Stimulated activated CD4-positive, alpha-beta T cell treated with anti-CD3 and anti-CD28 coated beads, Interleukin-4, amount 100 ng/mL, for 24 hours (primary cell): ENCODE measurements at places on chromosomes 5 and 9.

DNA sequence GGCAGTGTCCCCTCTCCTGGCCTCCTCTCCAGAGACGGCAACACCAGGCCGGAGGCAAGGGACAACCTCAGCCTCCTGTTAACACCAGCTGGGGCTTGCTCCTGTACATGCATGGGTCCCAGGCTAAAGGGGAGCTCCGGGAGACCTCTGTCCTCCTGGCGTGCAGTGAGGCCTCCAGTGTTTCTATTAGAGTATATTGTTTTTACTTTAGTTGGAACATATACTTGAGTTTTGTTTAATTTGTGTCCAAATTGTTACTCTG is 12.0 kb upstream of the IRX2 start:
- no peak for DNase-seq

GRCh38 chr5:14415024-14415697 is 166.4 kb upstream of the OTULINL start:
- DNase-seq = peak; percentile 39

- DNase-seq = no peak
Observed at GRCh38 chr9:76101947-76102346, 211.5 kb downstream of the PCSK5 start.

DNA sequence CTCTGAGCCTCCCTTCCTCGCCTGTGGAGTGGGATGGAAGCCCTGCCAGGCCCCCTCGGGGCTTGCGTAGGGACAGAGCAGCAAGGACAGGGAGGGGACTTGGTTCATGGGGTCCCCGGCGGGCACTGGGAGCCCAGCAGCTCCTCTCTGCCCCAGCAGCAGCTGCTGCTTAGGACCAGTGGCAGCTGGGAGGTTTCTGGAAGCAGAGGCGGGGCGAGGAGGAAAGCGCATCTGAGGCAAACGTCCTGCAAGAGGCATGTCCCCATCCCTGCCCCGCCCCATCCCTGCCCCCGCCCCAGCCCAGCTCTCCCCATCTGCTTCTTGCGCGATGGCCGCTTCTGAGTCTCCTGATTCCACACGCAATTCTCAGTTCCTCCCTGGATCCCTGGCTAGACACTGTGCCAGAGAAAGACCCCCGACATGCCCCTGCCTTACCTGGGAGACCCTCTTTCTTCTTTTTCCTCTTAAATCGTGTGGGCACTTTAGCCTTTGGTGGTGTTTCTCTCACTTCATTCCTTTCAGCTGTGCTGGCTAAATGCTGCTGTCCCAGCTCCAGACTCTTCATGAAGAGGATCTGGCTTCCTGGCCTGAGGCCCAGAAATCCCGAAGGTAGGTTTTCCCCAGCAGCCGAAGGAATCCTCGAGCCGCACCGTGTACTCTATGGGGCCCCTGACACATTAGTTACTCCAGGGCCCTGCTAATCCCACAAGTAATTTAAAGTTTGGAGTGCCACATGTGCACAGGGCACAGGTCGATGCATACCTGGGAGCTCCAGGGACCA is 4.4 kb upstream of the OR2S2 start:
- no peak for DNase-seq

DNA sequence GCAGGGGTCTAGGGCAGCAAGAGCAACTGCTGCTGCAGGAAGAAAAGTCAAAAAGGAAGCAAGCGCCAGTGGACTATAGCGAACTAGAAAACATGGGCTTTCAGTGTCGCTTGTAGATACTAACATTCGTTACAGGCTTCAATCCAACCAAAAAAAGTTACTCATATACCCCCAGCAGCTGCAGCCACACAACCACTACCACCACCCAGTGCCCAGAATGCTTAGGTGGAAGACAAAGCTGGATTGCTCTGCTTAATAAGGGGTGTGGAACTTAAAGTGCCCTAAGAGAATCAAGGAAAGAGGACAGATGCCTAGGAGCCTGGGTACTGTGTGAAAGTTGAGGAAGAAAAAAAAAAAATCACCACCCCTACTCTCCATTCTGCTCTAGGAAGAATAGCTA is 203.6 kb downstream of the ELAVL2 start:
- no peak for DNase-seq

GRCh38 chr9:91786132-91786896 is 163.7 kb downstream of the ROR2 start:
- DNase-seq = no peak

DNA sequence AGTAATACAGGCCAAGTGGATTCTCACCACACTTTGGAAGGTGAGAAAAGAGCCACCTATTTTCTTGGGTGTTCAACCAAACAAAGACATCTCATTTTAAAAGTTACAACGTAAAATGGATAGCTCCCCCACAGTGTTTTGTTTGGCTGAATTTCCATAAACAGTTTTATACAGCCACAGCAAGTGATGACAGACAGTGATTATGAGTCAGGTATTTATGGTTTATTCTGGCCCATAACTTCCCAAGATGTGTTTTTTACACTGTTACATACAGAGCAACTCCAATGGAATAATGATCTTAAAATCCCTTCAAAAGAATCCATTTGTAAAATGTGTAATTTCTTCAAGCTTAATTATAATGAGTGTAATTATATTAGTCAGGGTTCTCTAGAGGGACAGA is 421.3 kb downstream of the TLE1 start:
- no peak for DNase-seq

- DNase-seq = no peak
Observed at GRCh38 chr9:84592918-84593317, 76.6 kb upstream of the NTRK2 start.

- no peak for DNase-seq
Observed at GRCh38 chr9:316382-316965, 101.8 kb downstream of the DOCK8 start.

DNA sequence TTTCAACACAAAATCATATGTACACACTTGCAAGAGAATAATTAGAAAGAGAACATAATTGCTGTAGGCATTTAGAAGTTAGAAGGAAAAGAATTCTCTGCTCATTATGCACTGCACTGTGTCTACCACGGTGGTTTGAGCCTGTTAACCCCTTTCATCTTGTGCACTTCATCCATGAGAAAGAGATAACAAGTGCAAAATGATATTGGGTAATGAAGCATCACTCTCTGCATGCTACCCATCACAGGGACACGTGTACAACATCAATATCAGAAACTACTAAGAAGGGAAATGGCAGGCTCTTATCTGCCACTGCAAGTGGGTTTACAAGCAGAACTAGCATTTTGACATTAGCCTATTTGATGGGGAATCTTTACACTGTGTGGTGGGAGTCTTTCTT is 202.6 kb downstream of the CDH12 start:
- no peak for DNase-seq

GRCh38 chr9:134474055-134474370 is 147.8 kb downstream of the RXRA start:
- DNase-seq = no peak

DNA sequence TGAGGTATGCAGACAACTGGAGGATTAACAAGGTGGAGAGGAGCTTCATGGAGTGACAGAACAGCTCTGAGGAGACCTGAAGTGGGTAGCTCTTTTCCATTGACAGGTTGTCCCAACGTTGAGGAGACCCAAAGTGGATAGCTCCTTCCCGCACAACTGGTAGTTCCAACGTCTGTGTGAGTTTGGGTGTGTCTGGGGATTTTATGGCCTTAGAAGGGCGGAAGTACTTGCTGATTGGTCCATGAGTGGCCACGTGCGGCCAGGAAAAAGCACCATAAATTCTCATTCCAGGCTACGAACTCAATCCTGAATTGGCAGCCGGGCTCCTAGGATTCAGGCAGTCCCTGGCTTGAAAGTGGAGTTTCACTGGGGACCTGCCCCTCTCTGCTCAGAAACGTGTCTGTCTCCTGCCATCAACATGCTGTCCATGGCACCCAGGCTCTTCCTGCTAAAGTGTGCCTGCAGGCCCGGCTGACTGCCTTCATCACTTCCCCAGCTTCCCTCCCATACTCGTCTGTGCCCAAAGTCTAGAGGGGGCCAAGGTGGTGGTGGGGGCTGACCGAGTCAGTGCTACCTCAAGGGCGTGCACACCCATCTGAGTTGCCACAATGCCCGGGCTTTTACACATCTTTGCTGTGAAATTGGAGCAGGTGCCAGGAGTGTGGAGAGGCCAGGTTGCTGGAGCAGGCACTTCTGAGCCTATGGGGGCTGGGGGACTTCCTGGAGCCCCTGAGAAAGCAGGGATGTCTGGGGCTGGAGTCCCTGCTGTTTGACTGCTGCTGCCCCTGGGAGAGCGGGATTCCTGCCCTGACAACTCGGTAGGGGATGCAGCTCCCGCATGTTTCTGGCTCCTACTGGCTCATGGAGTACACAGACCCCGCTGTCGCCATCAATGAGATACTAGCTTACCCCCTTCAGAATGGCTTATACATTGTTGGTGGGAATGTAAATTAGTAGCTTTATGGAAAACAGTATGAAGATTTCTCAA is 2034.6 kb upstream of the ACO1 start:
- DNase-seq = no peak
